ENCODE measurements at places on chromosomes 12 and 14.

DNA sequence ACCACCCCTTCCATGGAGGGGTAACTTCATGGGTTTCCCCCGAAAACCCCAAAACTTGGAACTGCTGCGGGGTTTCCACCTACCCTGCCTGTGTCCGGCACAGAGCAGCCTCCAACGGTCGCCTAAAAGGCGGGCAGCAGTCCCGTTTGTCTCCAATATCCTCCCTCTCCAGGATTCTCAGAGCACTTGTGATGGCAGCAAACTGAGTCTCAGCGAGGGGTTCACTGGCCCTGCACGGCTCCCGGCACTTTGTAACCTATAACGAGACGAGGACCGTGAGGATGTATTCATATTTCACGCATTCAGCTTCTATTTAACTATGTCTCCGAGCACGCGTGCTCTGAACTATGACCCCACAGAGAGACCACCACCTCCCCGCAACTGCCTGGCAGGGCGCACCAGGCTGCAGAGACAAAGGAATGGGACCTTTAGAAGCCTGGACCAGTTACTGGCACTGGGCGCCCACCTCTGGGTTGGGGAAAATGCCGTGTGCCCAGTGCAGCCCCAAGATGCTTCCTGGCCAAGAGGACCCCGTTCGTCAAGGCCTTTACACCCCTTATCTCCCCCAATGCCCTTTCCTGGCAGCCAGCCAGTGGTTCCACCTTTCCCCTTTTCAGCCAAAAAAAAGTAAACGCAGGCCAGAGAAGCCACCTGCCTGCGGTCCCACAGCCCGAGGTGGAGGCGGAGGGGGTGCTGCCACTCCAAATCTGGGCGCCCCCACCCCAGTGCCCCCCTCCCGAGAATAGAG, 173.1 kb upstream of the RTL1 start:
- DNase-seq, result peak; percentile 62

DNA sequence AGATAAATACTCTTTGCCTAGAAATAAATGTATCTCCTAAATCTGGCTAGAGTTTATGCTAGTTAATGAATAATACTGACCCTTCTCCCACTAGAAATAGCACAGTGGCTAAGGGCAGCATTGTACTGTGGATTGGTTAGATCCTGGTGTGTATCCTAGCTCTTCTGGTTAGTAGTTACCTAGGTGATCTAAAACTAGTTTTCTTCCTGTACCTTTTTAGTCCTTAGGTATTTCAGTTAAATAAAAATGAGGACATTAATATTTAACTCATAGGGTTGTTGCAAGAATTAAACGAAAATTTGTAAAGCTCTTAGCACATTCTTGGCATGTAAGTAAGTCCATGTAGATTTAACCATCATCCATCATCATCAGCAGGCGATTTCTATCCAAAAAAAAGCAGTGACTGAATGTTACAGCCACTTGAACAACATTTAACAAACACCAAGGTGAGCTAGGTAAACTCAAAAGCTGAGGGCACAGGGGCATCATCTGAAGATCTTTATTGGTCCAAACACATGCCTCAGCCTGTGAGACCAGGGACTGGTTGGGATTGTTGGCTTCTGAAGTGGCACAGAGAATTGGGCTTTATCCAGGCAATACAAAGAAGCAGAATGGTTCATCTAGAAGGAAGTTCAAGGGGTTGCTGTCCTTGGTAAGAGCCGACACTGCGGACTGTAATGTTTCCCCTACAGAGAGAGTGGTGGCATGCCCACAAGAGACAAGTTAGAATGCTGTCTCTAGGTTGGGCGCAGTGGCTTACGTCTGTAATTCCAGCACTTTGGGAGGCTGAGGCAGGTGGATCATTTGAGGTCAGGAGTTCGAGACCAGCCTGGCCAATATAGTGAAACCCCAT, 100.8 kb downstream of the GAS2L3 start:
- no peak for DNase-seq

DNA sequence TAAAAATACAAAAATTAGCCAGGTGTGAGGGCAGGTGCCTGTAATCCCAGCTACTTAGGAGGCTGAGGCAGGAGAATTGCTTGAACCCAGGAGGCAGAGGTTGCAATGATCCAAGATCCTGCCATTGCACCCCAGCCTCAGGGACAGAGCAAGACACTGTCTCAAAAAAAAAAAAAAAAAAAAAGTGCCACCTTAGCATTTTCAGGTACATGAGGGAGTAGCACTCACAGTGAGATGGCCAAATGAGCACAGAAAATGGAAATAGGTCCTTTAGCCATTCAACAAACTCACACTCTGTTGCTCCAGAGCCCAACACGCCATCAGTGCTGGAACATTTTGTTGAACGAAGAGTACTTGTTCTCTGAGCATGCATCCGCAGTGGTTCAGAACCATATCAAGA, 75.2 kb upstream of the MYL2 start:
- no peak for DNase-seq

DNA sequence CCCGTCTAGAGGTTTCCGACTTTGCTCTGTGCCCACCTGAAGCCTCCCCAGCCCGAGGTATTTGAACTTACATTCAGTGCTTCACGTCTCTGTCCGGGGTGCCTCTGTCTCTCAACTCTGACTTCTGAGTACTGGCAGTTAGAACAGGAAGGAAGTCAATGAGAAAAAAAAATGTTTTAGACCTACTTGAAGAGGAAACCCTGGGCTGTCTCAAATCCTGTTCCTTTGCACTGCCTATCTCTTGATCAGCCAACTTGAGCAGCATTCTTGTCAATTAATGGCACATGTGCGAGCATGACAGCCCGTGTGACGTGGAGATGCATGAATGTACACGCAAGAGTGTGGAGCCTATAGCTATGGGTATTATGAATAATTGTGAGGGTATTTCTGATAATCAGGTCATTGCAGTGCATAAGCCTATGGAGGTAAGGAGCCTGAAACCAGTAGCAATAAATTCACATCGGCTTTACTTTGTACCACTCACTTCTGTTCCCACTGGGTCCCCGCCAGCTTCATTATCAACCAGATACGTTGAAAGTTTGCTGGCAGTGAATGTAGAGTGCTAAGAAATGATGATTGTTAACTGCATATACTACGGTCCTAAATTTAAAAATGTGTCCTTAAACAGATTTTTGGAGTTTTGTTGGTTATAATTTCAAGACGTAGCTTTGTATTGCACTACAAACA, at the start of gene ARHGDIB:
TSS of gene ARHGDIB (minus strand) at position 136 of the 687 bp plus-strand sequence. CDS start 10,889 bp downstream, outside the sequence.
- DNase-seq, result no peak

GRCh38 chr12:53046655-53047220, 3.1 kb upstream of the TNS2 start:
- DNase-seq, result peak; percentile 98

- no peak for DNase-seq
Measured at GRCh38 chr12:53383258-53383657, 3.3 kb downstream of the SP1 start.

DNA sequence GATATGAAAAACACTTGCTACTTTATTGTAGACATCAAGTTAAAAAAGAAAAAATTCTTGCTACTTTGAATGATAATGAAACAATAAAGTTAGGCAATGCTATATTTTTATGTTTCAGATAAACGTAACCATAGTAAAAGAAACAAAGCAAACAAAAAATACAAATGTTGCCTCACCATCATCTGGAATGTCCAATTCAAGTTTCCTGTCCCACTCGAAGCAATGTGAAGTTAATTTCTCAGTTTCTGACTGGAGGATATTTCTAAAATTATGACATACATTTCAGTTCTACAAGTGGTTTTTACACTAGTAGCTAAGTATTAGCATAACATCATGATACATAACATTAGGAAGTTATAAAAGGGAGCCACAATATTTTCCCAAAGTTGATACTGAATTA, 20.9 kb downstream of the DLGAP5 start:
- no peak for DNase-seq

DNA sequence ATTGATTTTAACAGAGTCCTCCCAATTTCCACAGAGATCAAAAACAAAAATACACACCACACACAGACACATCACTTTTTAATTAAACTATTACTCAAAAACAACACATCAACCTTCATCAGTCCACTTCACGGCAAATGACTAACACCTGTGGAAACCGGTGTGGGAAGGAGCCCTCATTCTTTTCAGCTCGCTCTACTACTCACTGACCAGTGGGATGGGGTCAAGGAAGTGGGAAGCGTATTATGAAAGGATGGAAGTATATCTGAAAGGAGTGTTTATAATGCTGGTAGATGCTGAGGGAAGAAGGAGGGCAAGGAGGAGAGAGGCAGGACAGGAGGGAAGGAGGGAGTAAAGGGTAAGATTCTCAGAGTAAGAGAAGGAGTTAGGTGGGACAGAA, 156.5 kb downstream of the EPS8 start:
- no peak for DNase-seq

GRCh38 chr12:93668919-93669418, 8.2 kb upstream of the CRADD start:
- no peak for DNase-seq

- DNase-seq, result no peak
Measured at GRCh38 chr12:127667131-127667685, 599.8 kb upstream of the TMEM132C start.

GRCh38 chr12:59131462-59131861, 211.2 kb upstream of the LRIG3 start:
- no peak for DNase-seq

GRCh38 chr14:69536971-69537370, 37.7 kb downstream of the CCDC177 start:
- no peak for DNase-seq

- DNase-seq, result no peak
Measured at GRCh38 chr12:33322519-33322918, 117.1 kb downstream of the SYT10 start.

DNA sequence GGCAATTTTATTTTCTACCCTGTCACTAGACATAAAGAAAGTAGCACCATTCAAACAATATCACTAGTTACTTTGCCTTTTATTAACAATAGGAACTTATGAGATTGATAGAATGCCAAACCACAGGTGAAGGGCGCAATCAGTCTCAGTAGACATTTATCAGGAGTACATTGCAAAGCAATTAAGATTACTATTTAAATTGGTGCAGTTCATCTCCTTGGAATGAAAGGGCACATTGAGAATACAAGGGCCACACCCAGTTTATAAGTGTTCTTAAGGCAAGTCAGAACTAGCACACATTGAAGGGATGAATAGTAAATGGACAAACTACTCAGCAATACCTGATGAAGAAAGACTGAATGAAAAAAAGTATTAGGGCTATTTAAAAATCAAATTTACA, 601.4 kb downstream of the C12orf50 start:
- no peak for DNase-seq

DNA sequence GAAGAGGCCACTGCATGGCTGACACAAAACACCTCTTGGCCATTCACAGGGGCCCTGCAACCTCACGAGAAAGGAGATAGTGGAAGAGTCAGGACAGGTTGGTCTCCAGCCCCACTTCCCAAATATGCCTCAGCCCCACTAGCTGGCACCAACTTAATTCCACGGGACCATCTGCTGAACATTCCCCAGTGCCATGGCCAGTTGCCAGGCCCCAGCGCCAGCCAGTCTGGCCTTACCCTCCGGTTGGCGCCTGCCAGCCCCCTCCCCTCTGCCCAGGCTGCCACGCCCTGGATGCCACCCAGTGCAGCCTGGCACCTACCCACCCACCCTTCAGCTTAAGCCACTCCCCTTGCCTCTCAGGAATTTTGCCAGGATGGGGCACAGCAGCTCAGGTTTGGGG, 21.2 kb upstream of the HSPB8 start:
- no peak for DNase-seq

DNA sequence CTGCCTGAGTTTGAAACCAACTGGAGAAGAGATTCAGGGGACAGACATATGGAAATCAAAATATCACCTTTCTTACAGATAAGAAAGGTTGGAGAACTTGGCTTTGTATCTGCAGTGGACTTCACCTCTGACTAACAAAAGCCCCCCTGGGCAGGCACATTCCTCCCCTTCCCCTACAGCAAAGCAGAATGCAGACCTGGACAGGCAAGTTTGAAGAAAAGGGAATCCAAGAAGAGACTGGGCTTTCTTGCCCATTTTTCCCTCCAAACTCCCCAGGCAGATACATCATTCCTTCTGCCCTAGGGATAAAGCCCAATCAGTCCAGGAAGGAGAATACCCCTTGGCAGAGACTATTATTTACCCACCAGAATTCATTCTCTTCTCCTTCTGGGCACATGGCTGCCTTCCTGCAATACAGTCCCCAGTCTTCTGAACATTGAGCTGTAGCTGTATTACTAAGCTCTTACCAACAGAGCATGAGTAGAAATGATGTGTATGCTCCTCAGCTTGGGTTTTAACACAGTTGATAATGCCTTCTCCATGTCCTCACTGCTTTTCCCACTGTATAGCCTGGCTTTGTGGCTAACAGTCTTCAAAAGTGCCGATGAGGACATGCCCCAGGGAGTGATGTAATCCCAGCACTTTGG, 17.4 kb upstream of the NAP1L1 start:
- DNase-seq, result peak; percentile 66

DNA sequence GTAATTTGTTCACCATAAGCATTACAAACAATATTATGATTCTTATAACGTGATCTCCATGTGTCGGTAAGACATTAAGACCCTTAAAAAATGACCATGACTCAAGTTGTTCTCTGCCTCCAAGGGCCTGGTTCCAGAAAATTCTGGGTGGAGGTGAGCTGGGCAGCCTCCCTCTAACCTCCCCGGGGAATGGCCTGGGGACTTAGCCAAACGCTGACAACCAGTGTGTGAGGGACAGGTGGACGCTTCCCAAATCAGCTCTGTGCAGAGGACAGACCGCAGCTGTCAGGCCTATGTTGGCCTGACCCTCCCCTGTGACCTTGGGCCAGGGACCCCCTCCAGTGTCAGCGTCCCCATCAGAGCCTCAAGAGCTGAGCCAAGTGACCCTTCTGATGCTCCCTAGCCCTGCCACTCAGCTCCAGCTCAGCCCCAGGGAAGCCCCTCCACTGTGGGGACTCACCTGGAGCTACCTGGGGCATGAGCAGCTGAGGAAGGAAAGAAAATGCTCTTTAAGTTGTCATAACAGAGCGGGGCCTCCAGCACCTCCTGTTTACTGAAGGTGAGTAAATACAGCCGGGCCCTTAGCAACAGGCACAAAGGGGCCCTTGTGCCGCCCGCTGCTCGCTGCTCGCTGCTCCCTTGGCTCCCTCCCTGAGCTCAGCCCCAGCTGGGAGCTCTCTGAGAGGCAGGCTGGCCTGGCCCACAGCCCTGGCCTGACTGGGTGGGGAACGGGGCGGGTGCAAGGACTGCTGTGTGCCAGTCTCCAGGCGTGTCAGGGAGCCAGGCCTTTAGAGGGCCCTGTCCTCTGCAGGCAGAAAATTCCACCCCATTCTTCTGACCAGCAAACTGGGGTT, 116.6 kb downstream of the CALM1 start:
- no peak for DNase-seq

DNA sequence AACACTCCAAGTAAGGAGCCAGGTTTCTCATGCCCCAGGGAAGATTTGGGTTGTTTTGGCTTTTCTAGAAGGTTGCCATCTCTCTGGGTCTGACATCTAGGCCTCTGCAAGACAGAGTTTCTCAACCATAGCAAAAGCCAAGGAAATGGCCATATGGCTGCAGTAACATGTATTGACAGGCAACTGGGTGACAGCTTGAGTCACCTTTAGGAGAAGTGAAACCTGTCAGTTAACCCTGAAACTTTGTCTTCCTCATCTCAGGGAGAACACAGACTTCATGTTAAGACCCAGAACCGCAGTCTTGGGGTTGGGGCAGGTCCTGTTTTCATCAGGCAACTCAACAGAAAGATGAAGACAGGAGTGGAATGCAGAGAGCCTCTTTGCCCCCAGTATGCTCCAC, 46.0 kb upstream of the PLBD1 start:
- no peak for DNase-seq
